Cardiac fibroblast (primary cell): ENCODE measurements at places on chromosomes 5 and 9.

- DNase-seq: no peak
Measured at GRCh38 chr5:143249851-143250250, 153.6 kb downstream of the NR3C1 start.

- DNase-seq: no peak
Measured at GRCh38 chr9:123620239-123620638, 264.2 kb downstream of the CRB2 start.

- DNase-seq: no peak
Measured at GRCh38 chr5:121497176-121497575, 354.5 kb upstream of the FTMT start.

GRCh38 chr5:18970000-18970399, 1018.0 kb downstream of the CDH18 start:
- no peak for DNase-seq

DNA sequence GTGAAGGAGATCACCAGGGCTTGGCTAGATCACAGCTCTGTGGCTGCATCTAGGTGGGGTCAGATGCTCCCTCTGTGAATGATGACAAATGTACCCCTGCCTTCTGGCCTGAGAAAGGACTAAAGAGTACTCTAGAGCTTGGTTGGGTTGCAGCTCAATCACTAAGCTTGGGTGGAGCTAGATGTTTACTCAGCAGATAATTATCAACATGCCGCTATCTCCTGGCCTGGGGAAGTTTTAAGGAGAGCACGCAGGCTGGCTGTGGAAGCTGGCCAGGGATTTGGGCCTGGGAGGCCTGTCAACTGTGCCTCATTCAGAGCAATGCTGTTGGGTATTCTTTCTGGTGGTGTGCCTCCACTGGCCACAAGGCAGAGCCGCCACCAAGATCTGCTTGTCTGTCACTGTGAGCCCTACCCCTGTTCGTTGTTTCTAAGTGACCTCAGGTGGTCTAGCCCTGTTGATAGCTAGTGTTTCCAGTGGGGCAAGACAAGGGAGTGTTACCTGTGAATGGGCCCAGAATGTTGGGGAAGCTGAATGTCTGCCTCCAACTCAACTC, 181.7 kb downstream of the ADGRV1 start:
- no peak for DNase-seq

- DNase-seq: no peak
Measured at GRCh38 chr5:73749485-73750270, 123.7 kb downstream of the ARHGEF28 start.

- peak; percentile 98 for DNase-seq
Measured at GRCh38 chr5:138178516-138179276, at the start of the genes BRD8 and KIF20A. Gene BRD8 (minus strand): TSS chr5:138178630. CDS start chr5:138178614, 16 bp downstream. Gene KIF20A (plus strand): TSS chr5:138179112. CDS start chr5:138179681, 569 bp downstream.

DNA sequence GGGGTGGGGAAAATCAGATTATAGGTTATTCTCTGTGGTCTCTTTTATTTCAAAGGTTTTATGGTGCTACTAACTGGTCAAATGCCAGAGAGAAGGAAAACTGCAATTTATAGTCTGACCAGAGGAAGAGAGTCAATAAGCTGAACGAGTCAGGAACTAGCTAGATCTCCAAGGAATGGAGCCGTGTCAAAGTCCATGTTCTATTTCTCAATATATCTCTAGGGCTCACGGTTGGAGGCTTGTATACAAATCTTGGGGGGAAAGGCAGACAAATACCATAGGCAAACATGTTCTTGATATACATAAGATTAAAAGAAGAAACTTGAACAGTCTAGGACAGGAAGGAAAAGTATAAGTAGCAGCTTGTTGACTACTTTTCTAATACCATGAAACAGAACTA, 627.1 kb downstream of the PDE4D start:
- DNase-seq: no peak

DNA sequence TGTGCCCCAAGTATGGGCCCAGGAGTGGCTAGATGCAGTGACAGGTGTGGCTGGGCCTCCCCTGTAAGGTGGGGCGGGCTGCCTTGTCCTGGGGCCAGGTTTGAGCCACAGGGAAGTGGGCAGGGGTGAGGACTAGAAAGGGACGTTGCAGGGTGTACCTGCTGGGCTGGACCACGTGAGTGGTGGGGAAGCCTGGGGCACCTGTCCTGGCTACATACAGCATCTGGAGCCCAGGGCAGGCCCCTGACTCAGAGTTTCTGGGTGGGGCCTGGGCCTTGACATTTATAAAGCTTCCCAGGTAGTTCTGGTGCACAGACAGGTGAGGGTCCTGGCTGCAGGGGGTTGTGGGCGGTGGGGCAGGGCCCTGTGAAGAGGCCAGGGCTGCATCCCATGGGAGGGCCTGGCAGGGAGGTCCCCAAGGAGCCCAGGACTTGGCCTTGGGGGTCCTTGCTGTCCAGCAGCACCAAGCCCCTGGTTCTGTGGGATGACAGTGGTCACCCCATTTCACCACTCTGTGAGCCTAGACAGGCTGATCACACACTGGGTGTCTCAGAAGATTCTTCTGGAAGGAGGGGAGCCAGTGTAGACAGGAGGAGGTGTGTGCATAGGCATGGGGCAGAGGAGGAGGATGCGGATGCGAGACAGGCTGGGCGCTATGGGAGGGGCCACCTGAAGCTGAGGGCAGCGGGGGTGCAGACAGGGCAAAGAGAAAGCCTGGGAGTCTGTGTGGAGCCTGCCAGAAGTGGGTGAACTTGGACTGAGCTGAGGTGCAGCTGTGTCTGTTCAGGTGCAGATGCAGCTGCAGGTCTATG, 94.0 kb downstream of the PHF2 start:
- DNase-seq: peak; percentile 29

GRCh38 chr5:135450336-135450735, 1.8 kb downstream of the TIFAB start:
- no peak for DNase-seq

DNA sequence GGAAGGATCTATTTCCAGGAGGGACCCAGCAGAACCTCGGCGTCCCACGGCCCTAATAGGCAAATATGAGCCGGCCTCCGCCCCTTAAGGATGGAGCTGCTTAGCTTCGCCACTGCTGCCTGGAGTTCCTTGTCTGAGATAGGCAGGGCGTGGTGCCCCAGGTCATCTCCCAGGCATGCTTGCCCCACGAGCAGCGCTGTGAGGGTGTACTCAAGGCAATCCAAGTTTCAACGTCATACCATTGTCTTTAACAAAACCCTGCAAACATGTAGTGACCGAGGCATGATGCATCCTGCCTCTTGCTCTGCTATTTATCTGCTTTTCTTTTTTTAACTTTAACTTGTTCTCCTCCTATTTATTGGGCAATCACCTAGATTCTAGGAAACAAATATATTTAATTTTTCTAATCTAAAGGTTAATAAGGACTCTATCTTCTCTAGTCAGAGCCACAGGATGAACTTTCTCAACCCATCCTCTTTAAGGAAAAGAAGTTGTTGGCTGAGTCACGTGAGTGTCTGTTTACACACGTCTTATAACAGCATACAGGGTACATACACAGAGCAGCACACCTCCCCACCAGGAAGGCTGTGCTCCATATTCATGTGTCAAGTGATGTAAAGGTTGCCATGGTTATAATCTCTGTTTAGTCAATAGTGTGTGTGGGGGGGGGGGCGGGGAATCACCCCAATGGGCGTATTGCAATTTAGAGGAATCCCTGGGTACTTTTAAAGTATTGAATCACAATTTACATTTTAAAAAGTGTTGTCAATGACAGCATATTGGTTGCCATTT, 27.3 kb upstream of the ZSWIM6 start:
- peak; percentile 92 for DNase-seq

DNA sequence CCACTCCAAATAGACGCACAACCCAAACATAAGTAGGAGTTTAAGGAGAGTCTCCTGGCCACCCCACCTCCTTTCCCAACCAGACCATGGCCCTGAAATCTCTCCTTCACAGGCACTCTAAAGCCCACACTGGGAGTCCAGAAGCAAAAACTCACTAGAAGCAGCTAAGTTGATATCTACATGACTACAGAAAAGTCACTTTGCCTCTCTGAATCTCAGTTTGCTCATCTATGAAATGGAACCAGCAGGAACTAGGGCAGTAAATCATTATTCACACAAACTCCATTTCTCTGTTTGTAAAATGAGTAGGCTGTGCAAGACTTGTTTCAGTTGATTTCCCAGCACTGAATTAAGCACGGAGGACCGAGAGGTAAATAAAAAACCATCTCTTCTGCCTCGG, 4.1 kb upstream of the WWC1 start:
- no peak for DNase-seq

GRCh38 chr5:119328753-119329602, 26.8 kb upstream of the TNFAIP8 start:
- peak; percentile 45 for DNase-seq

GRCh38 chr5:169139480-169140050, 161.4 kb downstream of the SLIT3 start:
- no peak for DNase-seq

- peak; percentile 55 for DNase-seq
Measured at GRCh38 chr5:15683332-15683731, 183.4 kb downstream of the FBXL7 start.

DNA sequence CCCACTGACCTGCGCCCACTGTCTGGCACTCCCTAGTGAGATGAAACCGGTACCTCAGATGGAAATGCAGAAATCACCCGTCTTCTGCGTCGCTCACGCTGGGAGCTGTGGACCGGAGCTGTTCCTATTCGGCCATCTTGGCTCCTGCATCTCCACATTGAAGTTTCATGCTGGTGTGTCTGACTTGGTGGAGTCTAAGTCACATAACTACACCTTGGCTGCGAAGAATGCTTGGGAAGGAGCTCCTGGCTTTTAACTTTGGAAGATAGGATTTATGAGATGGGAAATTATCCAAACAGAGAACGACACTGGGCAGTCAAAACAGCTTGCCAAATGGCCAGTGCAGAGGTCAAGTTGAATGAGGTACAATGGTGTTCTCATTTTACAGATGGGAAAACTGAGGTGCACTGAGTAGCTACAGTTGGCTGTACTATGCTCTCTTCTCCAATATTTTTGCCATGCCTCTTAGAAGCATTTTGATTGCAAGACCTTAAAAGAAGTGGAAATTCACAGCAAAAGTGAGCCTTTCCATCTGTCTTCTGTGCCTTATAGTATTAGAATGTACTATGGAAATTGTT, 36.7 kb downstream of the CCDC192 start:
- no peak for DNase-seq

- DNase-seq: no peak
Measured at GRCh38 chr5:37951946-37952721, 112.3 kb upstream of the GDNF start.

GRCh38 chr5:88515881-88516819, 247.5 kb upstream of the TMEM161B start:
- no peak for DNase-seq

DNA sequence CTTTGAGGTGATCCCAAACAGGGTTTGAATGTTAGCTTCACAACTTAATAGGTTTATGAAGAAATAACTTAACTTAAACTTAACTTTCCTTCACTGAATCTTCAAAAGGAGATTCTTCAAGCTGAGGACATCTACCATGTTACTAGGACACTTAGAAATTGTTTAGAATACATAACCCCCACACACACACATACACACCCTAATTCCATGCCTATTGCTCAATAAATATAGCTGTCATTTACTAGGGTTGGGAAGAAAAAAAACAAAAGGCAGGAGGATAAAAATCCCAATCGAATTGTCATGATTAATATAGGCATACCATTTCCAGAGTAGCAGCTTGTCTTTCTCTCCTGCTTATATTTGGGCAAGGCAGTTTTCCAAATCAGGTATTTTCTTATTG, 68.3 kb downstream of the ALDH1A1 start:
- no peak for DNase-seq

DNA sequence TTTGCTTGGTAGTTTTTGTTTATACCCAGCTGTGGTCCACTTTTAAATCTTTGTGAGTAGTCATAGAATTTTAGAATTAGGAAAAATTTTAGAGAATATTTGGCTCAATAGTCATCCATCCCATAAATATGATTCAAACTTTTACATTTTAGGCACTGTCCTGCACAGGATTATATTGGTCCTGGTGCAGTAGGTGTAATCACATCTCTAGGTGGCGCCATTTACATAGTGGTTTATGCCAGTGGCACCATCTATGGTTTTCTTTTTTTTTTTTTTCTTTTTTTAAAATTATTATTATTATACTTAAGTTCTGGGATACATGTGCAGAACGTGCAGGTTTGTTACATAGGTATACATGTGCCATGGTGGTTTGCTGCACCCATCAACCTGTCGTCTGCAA, 260.7 kb upstream of the KCNN2 start:
- peak; percentile 73 for DNase-seq

DNA sequence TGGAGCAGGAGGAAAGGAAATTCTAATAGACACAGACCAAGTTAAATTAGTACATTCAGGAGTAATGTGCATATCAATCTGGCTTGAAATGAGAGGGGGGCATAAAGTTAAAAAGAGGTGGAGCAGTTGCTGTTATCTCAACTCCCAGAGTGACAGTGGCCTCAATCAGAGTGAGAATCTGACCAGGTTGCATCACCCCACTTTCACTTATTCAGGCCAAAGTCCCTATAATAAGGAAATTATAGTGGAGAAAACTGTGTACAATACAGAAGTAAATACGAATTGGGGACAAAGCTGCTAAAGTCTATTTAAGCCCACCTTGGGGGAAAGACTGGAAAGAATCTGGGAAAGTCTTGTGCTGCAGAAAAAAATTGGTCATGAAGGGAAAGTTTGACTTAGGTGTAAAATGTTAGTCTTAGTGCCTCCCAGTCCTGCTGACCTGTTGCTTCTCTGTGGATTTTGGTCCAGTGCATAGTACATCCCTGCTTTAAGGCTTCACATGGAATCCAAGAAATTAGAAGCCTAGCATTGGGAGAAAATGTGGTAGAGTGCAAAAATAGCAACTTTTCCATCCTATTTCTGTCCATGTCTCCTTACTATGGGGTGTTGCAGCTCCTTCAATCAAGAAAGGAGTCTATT, 27.9 kb downstream of the MROH2B start:
- no peak for DNase-seq

GRCh38 chr5:158609333-158610050, 490.2 kb downstream of the EBF1 start:
- no peak for DNase-seq

- peak; percentile 80 for DNase-seq
Measured at GRCh38 chr9:132575005-132575609, 7.3 kb upstream of the BARHL1 start.

- no peak for DNase-seq
Measured at GRCh38 chr5:164332349-164333196, 827.2 kb downstream of the MAT2B start.

GRCh38 chr5:5800801-5801761, 378.6 kb downstream of the ICE1 start:
- DNase-seq: no peak

- DNase-seq: peak; percentile 95
Measured at GRCh38 chr9:70924895-70925547, 196.4 kb downstream of the TRPM3 start.

- peak; percentile 12 for DNase-seq
Measured at GRCh38 chr5:78235289-78235688, 59.2 kb downstream of the AP3B1 start.
